Right ventricle myocardium superior (tissue), 1 donor: ENCODE measurements at places on chromosomes 3 and 15. TPM values are rescaled to one million over a fixed set of nuclear protein-coding genes. Genes with fewer than 3 reads are reported as not detected.

ILDR1 gene
- 0.38 TPM for total RNA-seq

ST8SIA2 gene
- total RNA-seq, result 2.0 TPM

TM4SF1 gene
- 110 TPM for total RNA-seq

VIPR1 gene
- total RNA-seq, result 3.4 TPM

SPRED1 gene
- 9.8 TPM for total RNA-seq

AMIGO3 gene
- total RNA-seq, result not detected

CP gene
- 4.7 TPM for total RNA-seq

ABTB1 gene
- total RNA-seq, result 33.0 TPM

MUC4 gene
- total RNA-seq, result not detected

IGF1R gene
- 31.4 TPM for total RNA-seq

HTR3E gene
- not detected for total RNA-seq

TNNC1 gene
- total RNA-seq, result 7,948 TPM

SLC24A5 gene
- not detected for total RNA-seq
